Upper lobe of right lung (tissue), 1 donor: ENCODE measurements at places on chromosomes 1 and 21.

DNA sequence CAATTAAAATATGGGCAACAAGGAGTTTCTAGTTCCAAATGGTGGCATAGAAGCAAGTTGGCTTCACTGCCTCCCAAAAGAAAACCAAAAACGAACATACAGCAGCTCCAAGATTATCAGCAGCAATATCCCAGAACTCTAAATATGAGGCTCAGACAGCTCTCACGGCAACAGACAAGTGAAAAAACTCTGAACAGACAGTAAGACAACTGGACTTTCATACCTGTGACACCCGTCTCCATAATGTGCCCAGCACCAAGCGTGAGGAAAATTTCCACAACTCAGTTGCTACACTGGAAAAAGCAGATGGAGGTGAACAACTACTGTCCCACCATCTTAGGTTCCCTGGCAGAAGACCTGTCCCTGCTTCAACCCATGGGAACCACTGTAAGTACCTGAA is 39.9 kb downstream of the HSF2BP start:
- no peak for DNase-seq

GRCh38 chr1:150235294-150235851 is 539 bp downstream of the ANP32E start:
- DNase-seq: peak; percentile 72

DNA sequence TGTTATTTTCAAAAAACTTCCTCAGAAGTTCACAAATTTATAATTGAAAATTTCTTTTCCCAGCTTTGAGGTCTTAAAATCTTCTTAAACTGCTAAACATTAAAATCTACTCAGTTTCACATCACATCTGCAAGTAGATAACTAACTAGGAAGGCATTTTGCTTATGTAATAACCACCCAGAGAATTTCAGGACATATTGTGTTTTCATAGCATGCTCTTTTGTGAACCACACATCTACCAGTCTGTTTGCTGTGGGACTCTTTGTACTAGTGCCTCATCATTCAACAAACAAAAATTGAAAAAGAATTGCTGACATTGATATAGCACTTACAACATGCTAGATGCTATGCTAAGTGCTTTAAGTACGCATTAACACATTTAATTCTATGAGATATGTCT is 31.6 kb upstream of the C1orf146 start:
- DNase-seq: no peak

- no peak for DNase-seq
Measured at GRCh38 chr1:107378426-107378825, 237.6 kb downstream of the NTNG1 start.

- DNase-seq: no peak
Measured at GRCh38 chr1:114315631-114316030, 162.0 kb upstream of the SYT6 start.

- DNase-seq: peak; percentile 90
Measured at GRCh38 chr1:183281553-183282091, 95.6 kb downstream of the LAMC2 start.

- no peak for DNase-seq
Measured at GRCh38 chr1:188489336-188490112, 1660.8 kb downstream of the PLA2G4A start.

- no peak for DNase-seq
Measured at GRCh38 chr1:19315378-19316198, 3.5 kb downstream of the SLC66A1 start.

- no peak for DNase-seq
Measured at GRCh38 chr1:27600498-27601175, 3.3 kb downstream of the AHDC1 start.

GRCh38 chr1:223887747-223888418 is 42.1 kb upstream of the TP53BP2 start:
- no peak for DNase-seq

GRCh38 chr1:108949044-108949443 is 14.2 kb downstream of the CLCC1 start:
- DNase-seq: no peak

DNA sequence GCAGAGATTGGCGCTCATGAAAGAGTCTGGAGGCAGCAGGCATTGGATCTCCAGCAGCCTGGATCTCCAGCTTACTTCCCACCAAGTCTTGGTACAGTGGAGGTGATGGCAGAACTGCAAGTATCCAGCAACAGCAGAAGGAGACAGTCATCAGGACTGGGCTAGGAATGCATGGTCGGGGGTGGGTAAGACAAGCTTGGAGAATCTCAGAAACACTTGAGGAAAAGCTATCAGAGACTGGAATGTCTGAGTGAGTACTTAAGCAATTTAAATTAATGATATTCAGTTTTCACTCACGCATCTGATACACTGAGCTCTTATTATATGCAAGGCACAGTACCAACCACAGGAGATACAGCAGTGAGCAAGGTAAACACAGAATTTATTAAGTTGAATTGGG is 9.8 kb downstream of the TMEM35B start:
- DNase-seq: no peak
